ENCODE measurements at places on chromosomes 7 and 10.

GRCh38 chr7:140653319-140654108, 12.9 kb upstream of the DENND2A start:
- DNase-seq: no peak

DNA sequence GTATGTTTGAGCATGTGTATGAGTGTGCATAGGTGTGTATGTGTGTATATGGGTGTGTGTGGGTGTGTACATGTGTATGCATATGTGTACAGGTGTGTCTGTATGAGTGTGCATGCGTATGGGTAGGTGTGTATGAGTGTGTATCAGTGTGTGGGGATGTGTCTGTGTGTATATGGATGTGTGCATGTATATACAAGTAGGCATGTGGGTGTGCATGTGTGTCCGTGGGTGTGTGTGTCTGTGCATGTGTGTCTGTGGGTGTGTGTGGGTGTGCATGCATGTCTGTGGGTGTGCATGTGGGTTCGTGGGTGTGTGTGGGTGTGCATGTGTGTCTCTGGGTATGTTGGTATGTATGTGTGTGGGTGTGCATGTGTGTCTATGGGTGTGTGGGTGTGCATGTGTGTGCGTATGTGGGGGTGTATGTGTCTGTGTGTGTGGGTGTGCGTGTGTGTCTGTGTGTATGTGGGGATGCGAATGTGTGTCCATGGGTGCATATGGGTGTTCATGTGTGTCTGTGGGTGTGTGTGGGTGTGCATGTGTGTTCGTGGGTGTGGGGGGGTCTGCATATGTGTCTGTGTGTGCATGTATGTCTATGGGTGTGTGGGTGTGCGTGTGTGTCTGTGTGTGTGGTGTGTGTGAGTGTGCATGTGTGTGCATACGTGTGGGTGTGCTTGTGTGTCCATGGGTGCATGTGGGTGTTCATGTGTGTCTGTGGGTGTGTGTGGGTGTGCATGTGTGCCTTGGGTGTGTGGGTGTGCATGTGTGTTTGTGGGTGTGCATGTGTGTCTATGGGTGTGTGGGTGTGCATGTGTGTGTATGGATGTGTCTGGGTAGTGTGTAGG, 20.6 kb downstream of the EMX2 start:
- no peak for DNase-seq

DNA sequence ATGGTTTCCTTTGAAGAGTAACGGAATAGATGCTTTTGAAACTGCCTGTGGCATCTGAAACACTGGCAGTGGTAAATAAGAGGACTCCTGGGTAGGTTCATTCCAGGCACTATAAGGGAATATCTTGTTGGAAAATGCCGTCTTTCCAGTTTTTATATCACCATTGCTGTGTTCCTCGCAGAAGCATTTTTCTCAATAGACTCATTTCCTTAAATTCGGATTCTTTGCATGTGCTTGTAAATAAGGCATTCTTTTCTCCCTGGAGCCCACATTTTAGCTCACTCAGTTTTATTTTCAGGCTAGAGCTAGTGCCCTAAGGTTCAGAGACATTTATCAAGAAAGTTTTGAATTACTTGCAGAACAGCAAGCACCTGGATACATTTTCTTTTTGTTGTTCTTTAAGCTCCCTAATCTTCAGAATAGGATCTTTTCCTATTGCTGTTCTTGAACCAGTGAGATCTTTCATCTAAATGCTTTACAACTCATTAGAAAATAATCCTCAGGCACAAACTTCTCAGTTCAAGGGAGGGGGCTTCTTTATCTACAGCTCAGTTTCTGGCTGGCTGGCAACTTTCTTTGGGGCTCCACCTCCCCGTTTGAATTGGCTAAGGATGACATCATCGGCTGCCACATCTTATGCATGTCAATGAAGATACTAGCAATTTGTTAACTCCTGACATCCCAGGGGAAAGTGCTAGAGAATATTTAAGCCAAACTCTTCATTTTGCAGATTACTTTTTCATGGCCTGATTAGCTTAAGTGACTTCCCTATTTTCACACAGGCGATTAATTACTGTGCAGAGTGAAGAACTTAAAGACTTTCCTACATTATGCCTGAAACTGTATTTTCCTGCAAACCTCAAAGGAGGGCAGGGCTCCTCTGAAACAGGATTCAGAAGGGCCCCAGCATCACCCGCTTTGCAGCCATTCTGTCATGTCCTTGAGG, 133.7 kb upstream of the RSU1 start:
- no peak for DNase-seq

- no peak for DNase-seq
Measured at GRCh38 chr10:15341502-15342128, 29.5 kb downstream of the FAM171A1 start.

DNA sequence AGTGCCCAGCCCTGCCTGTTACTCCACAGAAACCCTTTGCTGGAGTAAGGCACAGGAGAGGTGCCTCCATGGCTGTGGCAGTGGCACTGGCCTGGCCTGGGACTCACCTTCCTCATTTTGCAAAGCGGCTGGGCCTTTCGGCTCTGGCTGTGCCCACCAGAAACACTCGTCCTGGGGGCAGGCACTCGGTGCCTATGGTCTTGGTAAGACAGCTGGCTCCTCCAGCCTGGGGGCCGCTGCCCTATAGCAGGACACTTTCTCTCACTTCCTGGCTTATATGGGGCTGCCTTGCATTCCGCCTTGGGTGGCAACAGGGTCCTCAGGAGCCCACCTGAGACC, 13.2 kb downstream of the ZMIZ1 start:
- DNase-seq: no peak

DNA sequence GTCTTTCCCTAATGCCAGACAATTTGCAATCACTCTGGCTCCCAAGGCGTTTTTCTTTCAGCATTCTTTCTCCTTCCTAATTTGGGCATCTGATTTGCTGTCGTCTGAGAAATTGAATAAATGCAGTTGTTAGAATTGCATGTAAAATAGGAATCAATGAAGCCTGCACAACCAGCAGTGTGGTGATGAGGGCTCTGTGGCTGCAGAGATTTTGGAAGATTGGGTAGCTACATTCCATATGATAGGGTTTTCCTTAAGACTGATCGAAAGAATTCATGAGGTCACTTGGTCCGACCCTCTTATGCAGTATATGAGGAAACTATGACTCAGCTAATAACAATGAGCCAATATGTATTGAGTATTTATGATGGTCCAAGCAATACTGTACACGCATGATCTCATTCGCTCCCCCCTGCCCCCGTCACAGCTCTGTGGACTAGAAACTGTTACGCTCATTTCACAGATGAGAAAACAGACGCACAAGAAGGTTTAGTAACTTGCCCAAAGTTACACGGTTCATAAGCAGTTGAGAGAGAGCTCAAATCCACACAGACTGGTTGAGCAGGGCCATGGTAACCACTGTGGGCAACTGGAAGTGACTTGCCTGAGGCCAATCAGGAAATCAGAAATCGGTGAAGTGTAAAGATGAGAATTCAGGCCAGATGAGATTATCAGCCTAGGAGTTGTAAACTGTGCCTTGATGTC, 527.2 kb downstream of the GATA3 start:
- DNase-seq: no peak

DNA sequence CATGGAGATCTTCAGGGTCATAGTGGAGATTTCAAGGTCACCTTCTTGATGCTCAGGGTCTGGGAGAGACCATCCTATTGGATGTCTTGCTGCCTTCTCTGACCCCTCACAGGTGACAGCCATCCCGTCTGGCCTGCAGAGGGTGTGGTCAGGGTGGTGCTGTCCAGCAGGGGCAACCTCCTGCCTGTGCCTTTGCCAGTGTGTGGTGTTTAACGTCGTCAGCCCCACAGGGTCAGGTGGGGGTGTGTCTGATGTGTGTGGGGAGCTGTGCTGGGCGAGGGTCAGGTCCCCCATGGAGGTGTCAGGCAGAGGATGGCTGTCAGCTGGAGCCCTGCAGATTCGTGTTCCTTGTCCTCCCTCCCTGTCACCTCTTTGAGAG, 16.5 kb downstream of the ADCY1 start:
- DNase-seq: no peak

All from activated CD4-positive, CD25-positive, alpha-beta regulatory T cell (primary cell).